HFFc6 (cell line): ENCODE measurements at places on chromosomes 4 and X. TPM values are rescaled to one million over a fixed set of nuclear protein-coding genes. Genes with fewer than 3 reads are reported as not detected.

The VCX3B gene
- not detected in 3 replicates for total RNA-seq

The TLR3 gene
- 0.36 to 0.53 TPM (median 0.44 TPM) in 3 replicates for total RNA-seq

The RGN gene
- total RNA-seq, result 0.45 to 3.1 TPM (median 2.4 TPM) in 3 replicates

The AKAP14 gene
- total RNA-seq, result not detected in 3 replicates

The SASH3 gene
- not detected in 3 replicates for total RNA-seq

The CFI gene
- not detected in 2 replicates for total RNA-seq
